Kidney (tissue), 22 donors: ENCODE measurements at places on chromosomes 12 and 14.

- DNase-seq: no peak
Measured at GRCh38 chr12:81150382-81150781, 72.5 kb downstream of the ACSS3 start.

DNA sequence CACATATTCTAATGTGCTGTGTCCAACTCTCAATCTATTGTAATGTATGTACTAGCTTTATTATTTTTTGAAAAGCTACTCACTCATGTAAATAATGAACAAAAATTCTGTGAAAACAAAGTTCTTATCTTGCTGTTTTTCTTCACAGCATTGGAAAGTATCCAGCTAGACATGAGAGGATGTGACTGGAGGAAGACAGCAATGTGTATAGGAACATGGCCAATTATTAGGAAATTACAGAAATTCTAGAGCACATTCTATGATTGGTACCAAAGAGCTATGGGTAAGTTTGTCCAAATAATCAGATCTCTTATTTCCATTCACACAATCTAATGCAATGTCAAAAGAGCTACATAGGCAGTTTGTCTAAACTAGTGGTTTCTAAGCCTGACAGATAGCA, 1100.2 kb downstream of the FSCB start:
- no peak for DNase-seq

DNA sequence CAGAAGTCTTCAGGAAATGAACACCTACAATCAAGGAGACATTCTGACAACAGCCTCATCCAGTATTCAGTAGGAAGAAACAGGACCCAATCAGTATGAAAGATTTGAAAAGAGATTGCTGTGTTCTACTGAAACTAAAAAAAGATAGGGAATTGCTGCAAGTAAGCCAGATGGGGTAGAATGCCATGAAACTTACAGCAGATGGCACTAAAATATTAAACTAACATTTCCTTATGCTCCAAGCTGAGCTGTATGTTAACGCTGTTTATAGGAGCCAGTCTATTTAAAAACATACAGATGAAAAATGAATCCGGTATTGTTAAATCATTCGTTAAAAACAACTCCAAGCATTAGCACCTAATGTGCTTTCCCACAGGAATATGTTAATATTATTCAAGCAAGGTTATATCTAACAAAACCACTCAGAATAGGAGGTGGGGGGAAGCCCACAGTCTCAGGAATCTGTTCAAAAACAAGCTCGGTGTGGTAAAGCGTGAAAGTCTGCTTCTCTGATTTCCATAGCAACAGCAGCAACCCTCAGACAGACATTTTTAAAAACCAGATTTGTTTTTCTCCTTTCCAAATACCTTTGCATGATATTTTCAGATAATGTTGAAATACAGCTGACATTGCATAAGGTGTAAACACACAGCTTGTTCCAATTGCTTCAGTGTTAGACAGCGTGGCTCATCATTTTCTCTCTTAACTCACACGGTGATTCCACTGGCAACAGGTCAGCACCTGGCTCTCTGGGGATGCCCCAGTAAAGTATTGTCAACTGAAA, 131.4 kb upstream of the CCDC175 start:
- no peak for DNase-seq

DNA sequence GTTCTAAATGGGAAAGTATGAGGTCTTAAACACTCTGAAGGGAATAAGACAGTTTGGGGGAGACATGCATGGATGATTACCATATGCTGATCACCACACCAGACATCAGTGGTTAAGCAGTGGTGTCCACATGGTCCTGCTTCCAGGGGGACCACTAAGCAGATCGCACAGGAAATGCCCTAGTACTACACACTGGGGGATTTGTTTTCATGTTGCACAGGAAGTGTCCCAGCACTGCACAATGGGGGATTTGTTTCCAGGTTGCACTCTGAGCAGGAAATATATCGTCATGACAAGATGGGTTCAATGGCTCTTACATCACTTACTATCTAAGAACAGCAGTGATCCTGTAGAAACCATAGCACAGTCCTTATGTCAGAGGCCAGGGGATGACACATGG, 245.5 kb downstream of the BCL11B start:
- DNase-seq: no peak

GRCh38 chr12:62813031-62813829, 121.7 kb downstream of the PPM1H start:
- peak; percentile 75 for DNase-seq

DNA sequence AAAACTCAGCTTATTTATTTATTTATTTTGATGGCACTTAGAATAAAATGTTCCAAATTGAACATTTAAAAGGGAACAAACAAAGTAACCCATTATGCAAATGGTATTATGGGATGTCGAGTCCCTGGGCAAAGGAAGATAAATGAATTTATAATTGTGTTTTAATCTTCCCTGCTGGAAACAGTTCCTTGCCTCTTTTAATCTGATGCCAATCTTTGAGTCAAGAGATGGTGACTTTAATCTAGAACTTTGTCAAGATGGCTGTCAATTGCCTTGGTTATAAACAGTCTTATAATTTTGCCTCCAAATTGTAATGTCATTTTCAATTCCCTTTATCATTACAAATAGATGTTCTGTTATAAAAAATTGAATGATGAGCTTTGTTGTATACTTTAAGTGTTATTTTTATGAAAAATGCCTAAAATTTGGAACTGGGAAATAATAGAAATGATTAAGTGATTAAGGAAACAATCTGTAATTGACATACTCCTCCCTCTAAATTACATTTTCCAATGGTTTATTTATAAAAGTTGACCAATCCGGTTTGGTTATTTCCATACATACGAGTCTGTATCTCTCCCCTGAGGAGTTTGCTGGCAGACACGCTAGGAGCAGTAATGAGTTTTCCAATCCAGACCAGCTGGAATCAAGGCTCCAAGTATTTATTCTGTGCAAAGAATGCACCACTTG, 134.9 kb upstream of the FRMD6 start:
- no peak for DNase-seq

DNA sequence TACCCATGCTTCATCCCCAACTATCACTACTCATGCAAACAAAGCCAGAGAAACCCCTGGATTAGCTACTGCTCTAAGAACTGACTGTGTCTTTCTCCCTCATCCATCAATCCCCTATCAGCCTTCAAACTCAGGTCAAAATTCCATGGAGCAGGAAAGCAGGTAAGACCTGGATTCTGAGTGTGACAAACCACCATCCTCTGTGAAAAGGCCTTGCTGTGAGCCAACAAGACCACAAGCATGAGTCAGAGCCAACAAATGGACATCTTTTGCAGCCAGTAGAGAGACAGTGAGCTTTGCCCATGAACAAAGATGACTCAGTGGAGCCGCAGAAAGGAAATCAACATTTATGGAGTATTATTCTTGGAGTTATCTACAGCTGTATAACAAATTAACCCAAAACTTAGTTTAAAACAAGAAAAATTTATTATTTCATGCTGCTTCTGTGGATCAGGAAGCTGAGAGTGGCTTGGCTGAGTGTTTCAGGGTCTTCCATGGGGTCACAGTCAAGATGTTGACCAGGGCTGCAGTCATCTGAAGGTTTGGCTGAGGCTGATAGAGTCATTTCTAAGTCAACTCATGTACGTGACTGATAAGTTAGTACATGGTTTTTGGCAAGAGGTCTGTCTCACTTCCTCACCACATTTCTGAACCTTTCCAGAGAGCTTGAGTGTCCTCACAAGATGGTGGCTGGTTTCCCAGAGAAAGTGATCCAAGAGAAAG, 61.1 kb downstream of the PITPNM2 start:
- DNase-seq: no peak

DNA sequence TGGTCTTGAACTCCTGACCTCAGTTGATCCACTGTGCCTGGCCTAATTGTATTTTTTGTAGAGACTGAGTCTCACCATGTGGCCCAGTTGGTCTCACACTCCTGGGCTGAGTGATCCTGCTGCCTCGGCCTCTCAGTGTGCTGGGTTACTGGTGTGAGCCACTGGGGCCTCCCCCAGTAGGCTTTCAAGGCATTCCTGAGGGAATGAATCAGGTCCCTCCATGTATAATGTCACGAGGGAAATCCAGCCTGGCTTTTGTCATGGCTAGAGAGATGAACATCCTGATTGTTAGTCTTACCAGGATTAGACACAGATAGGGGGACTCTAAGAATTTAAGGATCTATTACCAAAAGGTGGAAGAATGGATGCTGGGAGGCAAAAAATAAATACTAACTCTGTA, 51.9 kb downstream of the CPSF2 start:
- no peak for DNase-seq

- DNase-seq: no peak
Measured at GRCh38 chr12:49041881-49042484, 18.6 kb downstream of the KMT2D start.

- DNase-seq: no peak
Measured at GRCh38 chr12:54055552-54055951, 1.9 kb downstream of the HOXC4 start.

- DNase-seq: no peak
Measured at GRCh38 chr12:95739561-95740313, 50.8 kb downstream of the NTN4 start.

DNA sequence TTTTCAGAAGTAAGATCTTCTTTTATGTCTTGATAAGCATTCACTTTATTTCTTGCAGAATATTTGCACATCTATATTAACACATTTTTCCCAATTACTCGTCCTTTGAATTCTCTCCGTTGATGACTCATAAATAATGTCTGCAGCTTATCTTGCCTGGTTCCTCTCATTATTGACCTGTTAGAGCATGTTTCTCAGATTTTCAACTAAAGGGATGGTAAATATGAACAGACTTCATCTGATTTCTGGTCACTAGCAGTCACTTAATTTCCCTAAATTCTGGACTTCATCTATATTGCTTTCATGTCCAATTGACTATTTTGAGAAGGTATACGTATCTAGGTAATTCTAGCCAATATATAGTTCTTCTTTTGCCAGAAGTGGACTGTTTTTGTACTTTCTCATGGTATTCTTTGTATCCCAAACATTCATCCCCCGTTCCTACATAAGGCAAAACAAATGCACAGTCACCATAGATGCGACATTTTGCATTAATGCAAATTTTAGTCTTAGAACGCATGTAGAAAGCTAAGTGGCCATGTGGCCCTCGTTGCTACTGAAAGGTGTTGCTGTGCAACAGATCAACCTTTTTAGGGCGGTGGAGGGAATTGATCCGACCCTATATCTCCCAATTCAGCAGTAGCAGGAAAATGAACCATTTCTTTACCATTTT, 6.2 kb downstream of the PIK3C2G start:
- no peak for DNase-seq

- DNase-seq: no peak
Measured at GRCh38 chr12:76872415-76872814, 6.4 kb downstream of the CSRP2 start.

GRCh38 chr12:8991371-8992345, 2.3 kb downstream of the KLRG1 start:
- no peak for DNase-seq

DNA sequence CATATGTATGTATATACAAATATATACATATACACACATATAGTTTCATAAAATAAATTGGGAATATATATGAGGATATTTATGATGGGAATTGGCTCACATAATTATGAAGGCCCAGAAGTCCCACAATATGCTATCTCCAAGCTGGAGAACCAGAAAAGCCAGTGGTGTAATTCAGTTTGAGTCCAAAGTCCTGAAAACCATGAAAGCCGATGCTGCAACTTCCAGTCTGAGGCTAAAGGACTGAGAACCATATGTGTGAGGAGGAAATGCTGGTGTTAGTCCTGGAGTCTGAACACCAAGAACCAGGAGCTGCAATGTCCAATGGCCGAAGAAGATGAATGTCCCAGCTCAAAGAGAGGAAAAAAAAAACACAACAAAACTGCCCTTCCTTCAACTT, 65.5 kb upstream of the PRKD1 start:
- DNase-seq: no peak

DNA sequence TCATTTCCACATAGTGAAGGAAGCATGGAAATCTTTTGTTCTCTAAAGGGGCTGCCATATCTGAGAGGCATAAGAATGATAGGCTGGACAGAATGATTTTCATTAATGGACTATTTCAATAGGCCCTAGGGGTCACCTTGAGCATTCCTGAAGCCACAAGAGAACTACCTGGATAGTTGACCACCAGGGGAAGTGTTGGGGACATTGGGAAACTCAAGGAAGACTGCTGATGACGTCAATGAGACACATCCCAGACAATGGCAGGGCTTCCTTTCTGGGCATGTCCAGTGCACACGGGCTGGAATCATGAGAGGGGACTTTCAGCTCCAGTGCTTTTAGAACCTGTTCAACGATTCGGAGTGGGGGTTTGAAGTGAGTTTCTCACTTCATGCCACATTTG, 48.8 kb upstream of the CHST11 start:
- no peak for DNase-seq

GRCh38 chr12:56078931-56079722, 838 bp upstream of the ERBB3 start:
- DNase-seq: peak; percentile 92

DNA sequence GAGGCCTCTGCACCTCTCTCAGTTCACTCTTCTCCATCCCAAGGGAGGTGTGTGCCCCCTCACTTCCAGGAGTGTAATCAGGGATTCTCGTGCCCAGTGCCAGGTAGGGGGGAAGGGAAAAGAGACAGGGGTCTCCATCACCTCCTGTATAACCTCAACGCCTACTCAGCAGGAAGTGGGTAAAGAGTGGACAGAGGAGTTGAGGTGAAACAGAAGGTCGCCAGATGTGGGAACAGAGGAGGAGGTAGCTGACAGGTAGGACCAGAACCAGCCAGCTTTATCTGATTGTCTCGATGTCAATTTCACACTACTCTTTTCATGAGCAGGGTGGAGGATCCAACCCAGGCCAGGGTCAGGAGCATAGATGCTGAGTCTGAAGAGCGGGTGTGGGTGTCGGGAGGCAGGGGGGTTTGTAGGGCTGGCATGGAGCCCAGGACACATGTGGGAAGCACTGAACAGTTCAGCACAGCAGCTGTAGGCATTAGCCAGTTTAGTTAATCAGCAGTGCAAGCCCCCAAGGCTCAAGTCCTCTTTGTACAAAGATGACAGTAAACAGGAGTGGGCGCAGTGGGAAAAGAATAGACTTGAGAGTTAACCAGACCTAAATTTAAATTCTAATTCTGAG, 213.5 kb downstream of the PELI2 start:
- no peak for DNase-seq

DNA sequence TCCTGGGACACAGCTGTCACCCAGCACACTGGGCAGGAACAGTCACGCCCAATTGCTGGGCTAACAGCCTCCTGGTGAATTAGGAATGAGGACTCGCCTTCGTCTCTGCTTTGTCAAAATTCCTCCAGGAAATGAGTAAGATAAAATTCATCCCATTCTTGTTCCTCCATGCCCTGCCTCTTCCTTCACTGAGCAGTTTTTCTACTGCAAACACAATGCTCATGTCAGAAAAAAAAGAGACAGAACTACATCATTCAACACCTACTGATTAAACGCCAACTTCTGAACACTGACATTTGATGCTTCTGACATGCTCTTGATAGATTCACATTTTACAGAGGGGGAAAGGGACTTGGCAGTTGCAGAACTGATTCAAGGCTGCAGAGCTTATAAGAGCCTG, 37.5 kb upstream of the DTX1 start:
- peak; percentile 13 for DNase-seq

GRCh38 chr12:40832668-40833067, 140.4 kb downstream of the CNTN1 start:
- DNase-seq: no peak

GRCh38 chr12:75709503-75709902, 198.1 kb upstream of the KRR1 start:
- DNase-seq: no peak
